Stimulated activated CD8-positive, alpha-beta memory T cell treated with anti-CD3 and anti-CD28 coated beads, Interleukin-15, amount 100 ng/mL, for 24 hours (primary cell): ENCODE measurements at places on chromosomes 4 and X.

- DNase-seq = no peak
These were observed 45.3 kb downstream of the MMRN1 start for GRCh38 chr4:89939994-89940393.

- DNase-seq = no peak
These were observed 1002.5 kb upstream of the INTU start for GRCh38 chr4:126630230-126630629.

DNA sequence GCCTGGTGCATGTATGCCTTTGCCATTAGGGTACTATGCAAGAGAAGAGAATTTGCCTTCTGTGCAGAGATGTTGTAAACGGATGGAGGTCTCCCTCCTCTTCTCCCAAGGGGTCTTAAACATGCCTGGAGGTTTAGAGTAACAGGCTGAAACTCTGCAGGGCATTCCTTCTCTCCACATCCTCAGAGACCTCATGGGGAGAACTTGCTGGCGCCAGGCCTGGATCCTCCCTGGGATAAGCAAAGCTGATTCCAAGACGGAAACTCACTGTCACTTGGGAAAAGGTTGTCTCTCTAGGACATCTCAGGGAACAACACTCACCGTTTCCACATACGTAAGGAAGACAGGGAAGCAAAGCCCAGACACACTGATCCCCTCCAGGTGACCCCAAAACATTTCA, 76.9 kb upstream of the GPM6B start:
- DNase-seq = no peak

DNA sequence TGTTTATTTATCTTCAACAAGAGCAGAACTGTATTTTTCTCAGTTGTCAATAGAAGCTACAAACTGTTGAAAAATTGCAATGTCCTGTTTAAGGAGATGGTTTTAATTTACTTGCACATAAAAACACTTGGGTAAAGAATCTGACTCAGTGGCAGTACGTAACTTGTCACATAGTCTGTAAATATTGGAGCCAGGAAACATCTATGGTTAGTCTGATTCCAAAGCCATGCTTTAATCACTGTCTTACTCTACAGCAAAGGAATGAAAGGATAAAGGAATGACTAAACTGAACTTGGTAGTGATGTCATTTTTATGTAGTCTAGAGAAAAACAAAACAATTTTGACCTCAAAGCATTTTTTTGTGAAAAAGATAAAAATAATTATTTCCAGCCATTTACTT, 537.2 kb downstream of the STIM2 start:
- DNase-seq = no peak

- DNase-seq = no peak
These were observed 100.2 kb upstream of the TMEM164 start for GRCh38 chrX:109902665-109903064.

- no peak for DNase-seq
These were observed 10.6 kb upstream of the TADA2B start for GRCh38 chr4:7032596-7032995.
